ENCODE measurements at places on chromosomes 2 and 18.

DNA sequence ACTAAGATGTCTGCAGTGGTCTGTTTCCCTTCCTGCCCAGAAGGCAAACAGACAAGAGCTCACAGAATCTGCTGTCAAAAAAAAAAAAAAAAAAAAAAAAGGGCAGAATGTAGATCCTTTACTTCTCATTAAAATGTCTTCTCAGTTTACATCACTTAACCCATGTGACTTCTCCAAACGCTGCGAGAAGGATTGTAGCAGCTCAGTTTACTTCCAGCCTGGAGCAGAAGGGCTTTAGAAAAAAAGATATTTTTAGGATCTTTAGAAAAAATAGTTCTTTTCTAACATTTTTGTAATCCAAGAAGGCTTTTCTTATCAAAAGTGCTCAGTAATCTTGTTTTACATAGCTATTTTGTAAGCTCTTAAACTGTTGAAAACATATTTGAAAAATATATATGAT, 425.4 kb downstream of the CNTNAP5 start:
- DNase-seq: no peak

GRCh38 chr2:58959996-58960395, 718.9 kb upstream of the FANCL start:
- DNase-seq: no peak

- DNase-seq: no peak
Measured at GRCh38 chr2:1701020-1701419, 43.3 kb downstream of the PXDN start.

DNA sequence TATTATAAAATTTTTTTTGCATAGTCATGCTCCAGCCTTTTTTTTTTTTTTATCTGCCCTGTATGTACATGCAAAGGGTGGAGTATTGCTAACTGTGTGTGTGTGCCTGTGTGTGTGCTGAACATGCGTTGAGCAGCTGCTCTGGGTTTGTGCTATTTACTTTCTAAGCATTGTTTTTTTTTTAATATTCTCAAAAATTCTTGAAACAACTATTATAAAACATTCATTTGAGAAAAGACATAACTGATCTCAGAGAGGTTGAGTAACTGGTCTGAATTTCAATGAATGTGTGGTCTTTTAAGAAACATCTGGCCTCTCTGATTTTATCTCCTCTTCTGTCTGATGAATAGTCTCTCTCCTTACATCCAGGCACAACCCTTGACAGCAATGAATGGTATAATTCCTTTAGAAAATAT, 366.0 kb upstream of the SLC14A2 start:
- no peak for DNase-seq

GRCh38 chr2:112482309-112483041, 519 bp downstream of the TTL start:
- no peak for DNase-seq

GRCh38 chr2:221569871-221570270, 2.2 kb downstream of the EPHA4 start:
- DNase-seq: no peak

DNA sequence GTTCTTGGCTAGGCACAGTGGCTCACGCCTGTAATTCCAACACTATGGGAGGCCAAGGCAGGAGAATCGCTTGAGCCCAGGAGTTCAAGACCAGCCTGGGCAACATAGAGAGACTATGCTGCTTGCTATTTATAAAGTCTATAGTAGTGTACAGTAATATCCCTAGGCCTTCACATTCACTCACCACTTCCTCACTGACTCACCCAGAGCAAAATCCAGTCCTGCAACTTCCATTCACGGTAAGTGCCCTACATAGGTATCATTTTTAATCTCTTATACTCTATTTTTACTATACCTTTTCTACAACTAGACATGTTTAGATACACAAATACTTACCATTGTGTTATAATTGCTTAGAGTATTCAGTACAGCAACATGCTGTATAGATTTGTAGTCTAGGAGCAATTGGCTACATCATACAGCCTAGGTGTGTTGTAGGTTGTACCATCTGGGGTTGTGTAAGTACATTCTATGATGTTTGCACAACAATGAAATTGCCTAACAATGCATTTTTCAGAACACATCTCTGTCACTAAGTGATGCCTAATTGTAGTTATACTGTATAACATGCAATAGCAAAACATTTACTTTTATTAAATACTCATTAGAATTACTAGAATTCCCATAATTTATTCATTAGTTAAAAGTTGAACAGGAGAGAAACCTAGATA, 8.8 kb downstream of the DHX57 start:
- no peak for DNase-seq

DNA sequence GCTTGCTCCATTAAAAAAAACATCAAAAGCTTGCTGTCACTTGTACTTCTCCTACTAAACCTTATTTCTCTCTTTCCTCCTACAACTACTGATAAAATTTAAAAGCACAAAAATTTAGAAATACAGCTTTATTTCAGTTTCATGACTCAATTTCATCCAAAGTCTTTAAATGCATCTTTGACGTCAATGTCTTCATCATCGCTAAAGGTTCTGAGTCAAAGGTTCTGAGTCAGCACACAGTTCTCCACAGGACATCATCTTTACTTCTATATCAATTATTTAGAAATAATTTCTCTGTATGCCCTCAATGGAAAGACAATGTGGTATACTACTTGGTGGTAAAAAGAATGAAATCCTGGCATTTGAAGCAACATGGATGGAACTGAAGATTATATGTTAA, 163.9 kb upstream of the DNMT3A start:
- no peak for DNase-seq

DNA sequence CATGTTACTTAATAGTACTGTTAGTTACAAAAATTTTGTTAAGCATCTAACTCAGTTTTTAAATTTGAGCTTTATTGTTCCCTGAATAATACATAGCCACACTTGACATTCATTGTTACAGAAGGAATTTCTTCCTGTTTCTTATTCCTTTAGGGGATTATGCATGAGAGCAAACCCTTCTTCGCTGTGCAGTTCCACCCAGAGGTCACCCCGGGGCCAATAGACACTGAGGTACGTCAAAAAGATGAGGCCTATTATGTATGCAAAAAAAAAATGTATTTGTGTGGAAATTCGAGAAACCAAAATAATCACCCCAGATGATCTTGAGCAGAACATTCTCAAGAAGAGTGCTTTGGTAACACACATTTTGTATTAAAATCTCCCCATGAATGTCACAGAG, 36.3 kb downstream of the CPS1 start:
- no peak for DNase-seq

DNA sequence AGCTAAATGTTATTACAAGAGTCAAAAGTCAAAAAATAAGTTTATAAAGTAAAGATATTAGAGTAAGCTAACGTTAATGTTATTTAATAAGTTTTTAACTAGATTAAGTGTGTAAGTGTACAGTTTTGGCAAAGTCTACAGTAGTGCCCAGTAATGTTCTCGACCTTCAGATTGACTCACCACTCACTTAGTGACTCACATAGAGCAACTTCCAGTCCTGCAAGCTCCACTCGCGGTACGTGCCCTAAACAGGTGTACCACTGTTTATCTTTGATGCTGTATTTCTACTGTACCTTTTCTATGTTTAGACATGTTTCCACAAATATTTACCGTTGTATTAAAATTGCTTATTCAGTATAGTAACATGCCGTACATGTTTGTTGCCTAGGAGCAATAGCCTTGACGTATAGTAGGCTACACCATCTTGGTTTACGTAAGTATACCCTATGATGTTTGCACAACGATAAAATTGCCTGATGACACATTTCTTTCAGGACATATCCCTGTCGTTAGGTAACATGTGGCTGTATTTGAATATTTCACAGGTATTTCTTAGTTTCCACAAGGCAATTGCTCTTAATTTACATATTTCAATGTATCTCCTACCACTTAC, 1641.9 kb upstream of the PIK3C3 start:
- no peak for DNase-seq

DNA sequence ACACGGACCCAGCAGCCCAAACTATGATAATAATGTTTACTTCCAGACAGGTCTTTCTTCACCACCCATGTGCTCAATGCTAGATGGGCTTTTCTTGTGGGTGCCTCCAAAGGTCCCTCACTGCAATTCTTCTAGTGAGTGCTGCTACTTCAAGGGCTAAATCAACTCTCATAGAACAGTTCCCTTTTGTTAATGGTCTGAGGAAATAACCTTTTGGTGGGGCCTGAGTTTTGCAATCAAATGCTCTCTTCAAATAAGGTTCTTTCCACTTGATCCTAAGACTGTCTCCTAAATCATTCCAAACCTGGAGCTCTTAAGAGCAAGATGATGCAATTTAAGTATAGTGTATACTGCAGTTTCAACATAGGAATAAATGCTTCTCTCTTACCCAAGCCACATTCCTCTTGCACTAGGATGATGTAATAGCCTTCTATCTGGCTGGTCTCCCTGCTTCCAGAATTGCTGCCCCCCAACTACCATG, 6.0 kb downstream of the NEMP2 start:
- peak; percentile 66 for DNase-seq

DNA sequence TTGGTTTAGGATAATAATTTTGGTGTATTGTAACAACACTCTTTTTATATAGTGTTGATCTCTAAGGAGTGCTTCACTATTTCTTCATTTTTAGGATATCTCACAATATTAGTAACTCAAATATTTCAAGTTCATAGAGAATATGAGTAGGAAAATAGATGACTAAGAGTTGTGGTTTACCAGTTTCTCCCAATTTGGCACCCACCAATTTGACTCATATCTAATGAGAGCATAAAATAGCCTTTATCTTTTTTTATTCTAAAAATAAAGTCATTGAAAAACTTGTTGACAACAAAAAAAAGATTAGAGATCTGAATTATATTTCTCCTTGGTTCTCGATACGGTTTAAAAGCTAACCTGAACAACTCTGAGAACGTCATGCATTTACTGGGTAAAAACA, 204.0 kb downstream of the PARD3B start:
- DNase-seq: no peak

- DNase-seq: no peak
Measured at GRCh38 chr2:45180033-45180746, 170.9 kb upstream of the SIX2 start.

DNA sequence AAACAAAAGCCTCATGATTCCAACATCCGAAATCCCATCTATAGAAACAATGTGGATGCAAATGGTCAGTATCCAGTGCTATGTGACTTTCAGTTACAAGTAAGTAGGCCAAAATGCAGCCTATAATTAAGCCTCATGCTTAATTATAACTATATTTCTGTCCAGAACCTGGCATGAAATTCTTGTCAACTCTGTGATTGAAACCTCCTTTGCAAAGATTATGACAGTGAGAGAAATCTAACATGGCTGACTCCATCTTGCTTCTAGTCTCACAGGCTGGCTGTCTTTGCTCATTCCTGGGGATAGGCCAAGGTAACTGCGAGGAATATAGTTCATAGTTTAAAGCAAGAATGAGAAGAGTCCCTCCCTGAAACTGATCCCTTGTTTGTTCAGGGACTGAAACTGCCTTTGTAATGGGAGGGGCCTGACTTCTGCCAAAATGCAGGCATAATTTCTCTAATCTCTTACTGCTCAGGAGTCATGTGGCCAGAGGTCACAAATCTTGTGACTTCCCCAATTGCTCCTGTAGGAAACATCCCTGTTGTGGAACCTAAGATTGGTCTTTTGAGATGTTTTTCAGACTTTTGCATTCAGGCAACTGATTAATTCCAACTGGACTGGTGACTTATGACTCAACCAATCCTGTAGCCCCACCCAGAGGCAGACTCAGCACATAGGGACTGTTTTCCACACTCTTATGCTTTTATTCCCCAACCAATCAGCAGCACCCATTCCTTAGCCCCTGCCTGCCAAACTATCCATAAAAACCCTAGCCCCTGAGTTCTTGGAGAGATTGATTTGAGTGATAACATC, 84.5 kb upstream of the TLK1 start:
- DNase-seq: no peak

DNA sequence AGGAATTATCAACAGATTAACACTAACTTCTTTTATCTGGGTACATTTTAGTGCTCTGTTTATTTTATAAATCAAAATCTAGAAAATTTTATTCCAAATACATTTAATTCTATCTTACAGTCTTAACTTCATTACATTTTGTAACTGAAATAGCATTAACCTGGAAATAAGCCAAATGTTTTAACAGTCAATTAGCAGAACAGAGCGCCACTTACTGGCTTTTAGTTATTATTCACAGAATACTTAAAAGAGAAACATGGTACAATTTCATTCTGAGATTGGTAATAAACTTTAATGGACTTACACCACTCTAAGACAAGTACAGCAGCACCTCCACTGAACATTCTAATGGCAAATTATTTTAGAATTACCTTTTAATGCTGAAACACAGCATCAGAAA, 38.6 kb downstream of the SS18 start:
- no peak for DNase-seq

GRCh38 chr2:119544939-119545475, 758 bp downstream of the CFAP221 start:
- no peak for DNase-seq

- DNase-seq: no peak
Measured at GRCh38 chr2:38499548-38500282, 103.0 kb downstream of the HNRNPLL start.

DNA sequence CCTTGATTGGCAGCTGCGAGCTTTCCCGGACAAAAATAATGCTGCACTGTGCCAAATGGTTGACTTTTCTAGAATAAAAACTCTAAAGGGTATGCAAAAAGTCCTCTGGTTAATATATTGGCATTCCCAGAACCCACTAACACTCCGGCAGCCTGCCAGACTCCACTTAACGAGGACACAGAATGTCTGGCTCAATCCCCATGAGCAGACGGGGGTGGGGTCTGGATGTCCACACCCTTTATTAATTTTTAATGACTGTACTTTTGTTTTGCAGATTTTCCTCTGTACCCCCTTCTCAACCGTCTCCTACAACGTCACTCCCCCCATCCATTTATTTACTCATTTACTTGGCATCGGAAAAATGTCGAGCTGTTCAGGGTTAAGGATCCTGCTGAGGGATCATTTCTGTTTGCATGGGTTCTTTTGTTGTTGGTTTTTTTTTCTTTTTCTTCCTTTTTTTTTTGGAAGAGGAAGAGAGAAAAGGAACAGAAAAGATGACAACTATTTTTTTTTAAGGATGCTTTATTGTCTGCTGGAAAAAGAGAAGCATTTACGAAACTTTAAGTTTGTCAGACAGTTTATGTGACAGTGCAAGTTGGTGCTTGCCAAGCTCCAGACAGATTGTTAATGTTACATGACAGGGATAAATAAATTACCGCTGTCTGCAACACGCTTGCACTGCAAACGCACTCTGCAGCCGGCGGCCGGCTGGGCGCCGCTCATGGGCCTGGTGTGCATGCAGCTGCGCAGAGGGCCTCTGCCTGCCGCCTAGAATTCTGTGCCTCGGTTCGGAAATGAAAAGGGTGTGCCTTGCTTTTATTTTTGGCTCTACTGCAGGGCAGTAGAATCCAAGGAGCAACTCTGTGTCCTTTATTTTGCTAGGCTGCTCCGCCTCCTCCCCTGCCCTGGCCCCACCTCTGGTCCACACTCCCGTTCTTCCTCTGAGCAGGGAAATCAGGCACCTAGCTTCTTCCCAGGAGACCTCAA, 3.6 kb downstream of the LDLRAD4 start:
- no peak for DNase-seq

DNA sequence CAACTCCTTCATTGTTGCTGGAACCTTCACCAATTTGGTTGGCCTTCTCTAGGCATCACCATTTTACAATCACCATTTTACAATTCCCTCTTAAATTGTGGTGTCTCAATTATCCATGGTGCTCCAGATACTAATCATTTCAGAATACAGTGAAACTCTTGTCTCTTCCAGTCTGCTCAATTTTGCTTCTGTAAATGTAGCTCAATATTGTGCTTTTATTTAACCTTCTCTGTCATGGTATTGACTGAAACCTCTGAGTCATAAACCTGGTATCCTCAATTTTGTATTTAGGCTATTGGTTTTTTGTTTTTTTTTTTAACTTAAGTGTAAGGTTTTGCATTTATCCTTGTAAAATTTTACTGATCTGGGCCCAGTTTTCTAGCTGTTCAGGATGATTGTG, 16.1 kb downstream of the STRADB start:
- no peak for DNase-seq
